Karpas-422 (cell line): ENCODE measurements at places on chromosomes 7 and 10. TPM values are rescaled to one million over a fixed set of nuclear protein-coding genes. Genes with fewer than 3 reads are reported as not detected.

DNA sequence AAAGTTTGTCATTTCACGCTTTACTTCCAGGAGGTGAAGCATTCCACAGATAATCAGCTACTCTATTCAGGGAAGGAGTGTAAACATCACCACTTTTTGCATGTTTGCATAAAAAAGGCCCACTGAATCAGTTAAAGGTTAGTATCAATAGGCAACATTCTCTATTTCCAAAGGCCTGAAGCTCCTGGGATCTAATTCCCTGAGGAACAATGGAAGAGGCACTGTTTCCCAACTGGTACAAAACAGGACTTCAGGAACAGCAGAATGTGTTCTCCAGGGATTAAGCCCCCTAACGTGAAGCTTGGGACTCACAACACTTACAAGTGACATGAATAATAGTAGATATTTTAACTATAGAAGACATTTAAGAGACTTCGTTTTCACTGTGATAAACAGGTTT is 6.1 kb downstream of the LRRN3 start:
- no peak for DNase-seq

DNA sequence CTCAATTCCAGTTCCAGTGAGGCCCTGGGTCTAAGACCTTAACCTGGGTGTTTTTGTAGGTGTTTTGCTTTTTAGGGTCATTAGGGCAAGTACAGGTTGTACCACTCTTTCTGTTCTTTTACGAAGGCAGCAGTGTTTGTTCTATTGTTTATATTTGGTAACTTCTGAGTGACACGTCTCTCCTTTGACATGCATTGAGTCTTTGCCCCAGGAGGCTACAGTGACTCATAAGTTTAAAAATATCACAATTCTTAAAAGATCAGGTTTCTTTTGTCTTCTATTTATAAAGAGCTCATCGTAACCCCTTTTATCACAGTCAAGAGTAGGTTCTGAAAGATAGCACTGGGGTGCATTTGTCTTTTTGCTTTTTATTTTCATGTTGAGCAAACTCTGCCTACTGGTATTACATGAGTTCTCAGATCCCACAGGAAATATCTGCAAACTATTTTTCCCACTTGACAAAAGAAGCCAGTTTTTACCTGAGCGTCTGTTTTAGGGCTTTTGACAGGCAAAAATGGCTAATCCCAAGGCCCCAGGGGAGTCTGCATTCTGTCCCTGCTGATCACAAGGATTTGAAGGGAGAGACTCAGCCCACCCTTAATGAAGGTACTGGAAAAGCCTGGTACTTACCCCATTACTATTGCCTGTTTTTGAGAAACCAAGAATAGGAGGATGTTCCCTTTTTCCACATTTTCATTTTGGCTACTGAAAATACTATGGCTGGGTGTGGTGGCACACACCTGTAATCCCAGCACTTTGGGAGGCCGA is 7.9 kb downstream of the NUDT13 start:
- peak; percentile 83 for DNase-seq

GRCh38 chr7:128904381-128905197 is 5.9 kb downstream of the KCP start:
- DNase-seq, result peak; percentile 88

- DNase-seq, result no peak
These were observed 132.0 kb downstream of the RPS24 start for GRCh38 chr10:78165617-78166016.

GRCh38 chr10:14261336-14261735 is 69.4 kb downstream of the FRMD4A start:
- no peak for DNase-seq

DNA sequence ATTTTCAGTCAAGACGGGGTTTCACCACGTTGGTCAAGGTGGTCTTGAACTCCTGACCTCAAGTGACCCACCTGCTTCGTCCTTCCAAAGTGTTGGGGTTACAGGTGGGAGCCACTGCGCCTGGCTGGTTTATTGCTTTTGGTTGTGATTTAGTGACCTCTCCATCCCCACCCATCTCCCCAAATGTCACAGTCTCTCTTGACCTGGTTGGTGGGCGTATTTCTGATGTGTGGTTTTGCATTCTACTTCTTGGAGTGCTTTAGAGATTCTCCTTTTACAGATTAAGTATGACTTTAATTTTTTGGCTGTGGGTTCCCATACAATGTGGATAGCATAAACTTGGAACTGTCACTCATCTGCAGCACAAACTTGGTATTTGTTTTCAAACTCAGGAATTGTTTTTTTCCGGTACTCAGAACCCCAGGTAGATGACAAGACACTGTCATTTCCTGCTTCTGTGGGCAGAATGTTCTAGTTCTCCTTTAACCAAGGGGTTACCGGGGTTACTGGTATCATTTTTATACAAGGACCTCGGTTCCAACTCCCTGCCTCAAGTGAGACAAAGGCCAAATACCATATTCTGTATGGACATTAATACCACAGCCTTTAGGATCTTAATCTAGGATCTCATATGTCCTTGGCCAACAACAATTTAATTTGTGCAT is 50.5 kb downstream of the MRC1 start:
- DNase-seq, result no peak

DNA sequence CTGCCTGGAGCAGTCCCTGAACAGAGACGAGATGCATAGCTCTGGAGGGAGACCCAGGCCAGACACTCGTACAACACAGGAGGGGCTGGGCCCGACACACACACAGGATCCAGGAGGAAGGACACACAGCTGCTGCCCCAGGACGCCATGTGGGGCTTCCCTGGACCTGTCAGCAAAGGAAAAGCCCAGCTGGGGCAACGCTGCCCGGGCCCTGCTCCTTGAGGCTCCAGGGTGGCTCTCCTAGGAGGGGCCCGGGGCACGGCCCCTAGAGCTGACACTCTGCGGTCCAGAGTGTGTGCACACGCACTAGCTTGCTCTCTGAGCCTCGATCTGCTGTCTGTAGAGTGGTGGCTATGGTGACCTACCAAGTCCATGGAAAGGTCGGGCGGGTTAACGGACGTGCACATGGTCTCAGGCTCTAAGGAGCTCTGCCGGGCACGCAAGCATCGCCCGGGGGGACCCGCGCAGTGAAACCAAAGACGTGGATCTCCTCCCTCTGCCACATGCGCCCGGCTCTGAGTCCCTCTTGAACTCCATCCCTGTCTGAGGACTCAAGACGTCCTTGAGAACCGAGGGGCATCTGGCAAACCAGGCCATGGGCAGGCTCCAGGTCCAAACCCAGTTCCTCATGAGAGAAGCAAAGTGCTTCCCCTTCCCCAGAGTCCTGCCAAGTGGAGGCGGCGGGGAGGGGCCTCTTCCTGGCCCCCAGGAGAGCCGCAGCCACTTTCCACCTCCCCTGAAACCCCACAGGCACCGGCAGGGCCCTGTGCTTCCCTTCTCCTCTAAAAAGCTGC is 279.0 kb downstream of the ELFN1 start:
- DNase-seq, result no peak

Gene HOXA9
- not detected in 2 replicates for total RNA-seq

DNA sequence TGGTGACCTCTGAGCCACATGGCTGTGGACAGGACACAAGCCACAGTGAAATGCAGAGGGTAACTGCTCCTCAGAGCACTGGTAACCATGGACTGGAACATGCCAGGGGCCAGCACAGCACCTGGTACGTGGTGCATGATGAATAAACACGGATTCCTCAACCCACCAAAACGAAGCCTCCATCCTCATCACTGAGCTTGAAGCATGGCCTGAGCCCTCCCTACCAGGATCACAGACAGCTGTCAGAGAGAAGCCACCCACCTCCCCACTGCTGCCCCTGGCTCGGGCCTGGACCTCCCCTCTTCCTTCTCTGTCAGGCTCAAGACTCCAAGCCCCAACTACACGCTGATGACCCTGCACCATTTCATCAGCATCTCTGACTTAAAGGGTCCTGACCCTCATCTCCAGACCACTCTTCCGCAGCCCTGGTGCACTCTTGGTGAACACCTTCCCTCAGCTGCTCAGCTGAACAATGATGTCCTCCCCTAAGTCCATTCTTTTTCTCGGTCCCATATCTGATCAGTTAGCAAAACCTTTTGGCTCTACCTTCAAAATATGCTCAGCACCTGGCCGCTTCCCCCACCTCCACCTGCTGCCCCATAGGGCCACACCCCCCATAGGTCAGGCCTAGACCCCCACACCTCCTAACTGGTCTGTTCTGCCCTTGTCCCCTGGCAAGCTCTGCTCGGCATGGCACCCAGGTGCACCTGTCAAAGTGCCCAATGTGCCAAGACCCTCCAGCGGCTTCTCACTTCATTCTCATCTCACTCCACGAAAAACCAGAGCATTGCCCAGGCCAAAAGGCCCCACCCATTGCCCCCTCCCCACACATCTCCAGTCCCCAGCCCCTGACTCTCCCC is 141.1 kb downstream of the MAPK8 start:
- no peak for DNase-seq

DNA sequence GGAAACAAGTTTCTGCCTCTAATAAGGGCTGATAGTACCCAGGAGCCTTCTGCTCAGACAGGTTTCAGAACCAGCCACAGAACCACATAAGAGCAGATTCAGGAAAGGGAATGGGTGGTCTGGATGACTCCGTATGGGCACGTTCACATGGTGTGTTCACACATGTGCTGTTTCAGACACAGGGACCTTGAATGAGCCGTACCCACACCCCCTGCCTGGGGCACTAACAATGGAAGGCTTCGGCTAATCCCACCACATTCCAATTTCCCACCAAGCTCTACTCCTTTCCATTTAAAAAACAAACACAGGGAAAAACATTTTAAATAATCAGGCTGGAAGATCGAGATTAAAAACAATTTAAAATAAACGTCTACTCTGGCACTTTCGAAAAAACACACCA is 217.3 kb downstream of the GRID1 start:
- DNase-seq, result no peak
